A673 (cell line): ENCODE measurements at places on chromosomes 5 and 9.

DNA sequence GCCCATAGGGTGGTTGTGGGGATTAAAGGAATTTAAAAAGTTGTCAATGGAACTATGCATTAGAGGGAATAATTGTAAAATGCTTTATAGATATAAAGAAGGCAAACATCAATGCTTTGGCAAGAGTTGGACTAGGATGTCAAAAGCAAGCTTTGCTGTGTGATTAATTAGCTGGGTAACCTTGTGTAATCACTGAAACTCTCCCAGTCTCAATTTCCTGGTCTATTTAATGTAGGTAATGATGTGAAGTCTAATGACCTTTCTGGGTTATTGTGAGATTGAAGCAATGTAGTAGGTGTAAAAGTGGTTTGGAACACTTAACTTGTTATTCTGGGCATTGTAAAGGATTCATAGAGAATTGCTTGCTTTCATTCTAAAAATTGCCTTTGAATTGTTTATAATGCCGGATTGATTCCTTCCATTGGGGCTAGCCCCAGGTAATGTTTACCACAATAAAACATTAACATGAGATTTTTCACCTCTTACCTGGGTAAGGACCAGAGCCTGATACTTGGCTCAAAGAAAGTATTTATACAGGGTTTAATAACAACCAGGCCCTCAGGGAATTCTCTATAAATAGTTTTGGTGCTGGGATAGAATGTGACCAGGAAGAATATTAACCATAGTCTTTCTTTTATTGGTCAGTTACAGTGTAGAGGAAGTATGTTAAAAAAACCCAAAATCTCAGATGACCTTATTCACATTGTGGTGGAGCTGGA, 30.0 kb upstream of the CLINT1 start:
- no peak for DNase-seq

DNA sequence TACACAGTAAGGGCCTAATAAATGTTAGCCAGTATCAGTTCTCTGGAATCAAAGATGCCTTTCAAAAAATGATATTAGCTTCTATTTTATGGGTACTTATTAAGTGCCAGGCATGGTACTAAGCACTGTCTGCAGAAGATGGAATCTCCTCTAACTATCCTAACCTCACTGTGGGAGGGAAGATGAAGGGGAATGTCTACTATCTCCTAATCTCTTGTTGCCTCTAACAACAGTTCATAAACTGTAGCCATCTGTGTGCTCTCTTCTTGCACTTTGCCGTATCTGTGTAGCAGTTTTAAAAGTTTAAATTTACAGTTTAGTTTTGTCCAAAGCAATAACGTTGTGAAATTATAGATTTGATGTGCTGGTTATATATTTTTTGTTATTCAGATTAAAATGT, 99.6 kb upstream of the CCDC112 start:
- DNase-seq: no peak

- no peak for DNase-seq
Observed at GRCh38 chr5:10288592-10289219, 19.0 kb downstream of the CMBL start.

GRCh38 chr9:76198336-76198735, 195.9 kb downstream of the RFK start:
- no peak for DNase-seq

DNA sequence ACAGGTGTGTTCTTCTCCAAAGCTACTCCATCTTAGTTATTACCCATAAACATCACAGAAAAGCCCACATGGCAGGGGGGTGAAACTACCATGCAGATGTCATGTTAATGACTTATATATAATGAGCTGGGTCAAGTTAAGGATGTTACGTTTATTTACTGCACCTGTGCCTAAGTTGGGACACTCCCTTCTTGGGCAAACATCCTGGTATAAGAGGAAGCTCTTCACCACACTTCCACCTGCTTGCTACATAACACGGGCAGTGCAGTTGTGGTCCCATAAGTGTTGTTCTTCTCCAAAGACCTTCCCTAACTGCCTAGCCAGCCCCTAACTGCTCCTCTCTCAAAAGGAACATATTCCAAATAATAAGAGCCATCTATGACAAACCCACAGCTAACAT, 9.3 kb upstream of the ZCCHC9 start:
- no peak for DNase-seq

GRCh38 chr5:151947931-151948608, 23.4 kb upstream of the GLRA1 start:
- DNase-seq: no peak

GRCh38 chr9:38690574-38690973, 29.4 kb downstream of the FAM240B start:
- DNase-seq: no peak

GRCh38 chr9:38022995-38023394, 46.0 kb downstream of the SHB start:
- no peak for DNase-seq

- DNase-seq: no peak
Observed at GRCh38 chr9:32991897-32992594, 9.4 kb downstream of the APTX start.

GRCh38 chr9:90802386-90802985, 867 bp downstream of the SYK start:
- DNase-seq: no peak

DNA sequence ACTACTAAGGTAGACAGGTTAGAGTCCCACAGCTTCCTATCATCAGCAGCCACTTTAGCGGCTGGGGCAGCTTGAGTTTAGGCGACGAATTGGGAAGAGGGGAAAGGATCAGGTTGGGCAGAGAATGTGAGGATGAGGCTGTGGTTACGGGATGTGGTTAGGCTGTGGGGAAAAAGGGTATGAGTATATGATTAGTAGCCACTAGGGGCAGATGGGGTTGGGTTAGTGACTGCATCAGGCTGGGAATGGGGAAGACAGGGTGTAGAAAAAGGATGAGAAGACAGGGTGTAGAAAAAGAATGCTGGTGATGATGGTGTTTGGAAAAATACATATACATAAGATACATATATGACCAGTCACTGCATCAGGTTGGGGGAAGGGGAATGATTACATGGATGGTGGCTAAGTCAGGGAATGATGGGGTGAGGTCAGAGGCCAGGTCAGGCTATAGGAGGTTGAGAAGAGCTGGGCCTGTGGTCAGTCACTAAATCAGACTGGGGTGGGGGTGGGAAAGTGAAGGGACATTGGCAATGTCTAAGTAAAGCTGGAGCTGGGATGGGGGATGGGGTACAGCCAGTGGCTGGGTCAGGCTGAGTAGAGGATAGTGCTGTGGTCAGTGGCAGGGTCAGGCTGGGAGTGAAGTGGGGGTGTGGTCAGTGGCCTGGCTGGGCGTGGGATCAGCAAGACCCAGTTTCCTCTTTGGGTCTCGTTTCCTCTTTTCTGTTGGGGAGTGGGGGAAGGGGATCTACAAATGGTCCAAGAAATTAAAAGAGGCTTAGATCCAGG, 2.1 kb downstream of the TLN1 start:
- DNase-seq: peak; percentile 61

DNA sequence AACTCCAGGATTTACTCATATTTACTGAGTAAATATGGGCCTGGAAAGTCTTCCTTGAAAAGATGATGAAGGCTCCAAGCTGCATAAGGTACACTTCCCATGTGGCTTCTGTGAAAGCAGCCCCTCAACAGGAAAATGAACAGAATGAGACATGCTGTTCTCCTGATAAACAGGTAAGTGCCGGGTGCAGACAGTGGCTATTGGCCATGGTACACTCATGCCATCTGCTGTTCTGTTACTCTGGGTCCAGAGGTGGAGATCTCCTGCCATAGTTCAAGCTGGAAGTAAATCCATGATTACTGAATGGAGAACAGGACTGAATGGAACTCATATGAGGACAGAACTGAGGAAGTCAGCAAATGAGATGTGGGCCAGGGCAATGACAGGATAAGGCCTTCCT, 103.6 kb downstream of the SLIT3 start:
- no peak for DNase-seq

DNA sequence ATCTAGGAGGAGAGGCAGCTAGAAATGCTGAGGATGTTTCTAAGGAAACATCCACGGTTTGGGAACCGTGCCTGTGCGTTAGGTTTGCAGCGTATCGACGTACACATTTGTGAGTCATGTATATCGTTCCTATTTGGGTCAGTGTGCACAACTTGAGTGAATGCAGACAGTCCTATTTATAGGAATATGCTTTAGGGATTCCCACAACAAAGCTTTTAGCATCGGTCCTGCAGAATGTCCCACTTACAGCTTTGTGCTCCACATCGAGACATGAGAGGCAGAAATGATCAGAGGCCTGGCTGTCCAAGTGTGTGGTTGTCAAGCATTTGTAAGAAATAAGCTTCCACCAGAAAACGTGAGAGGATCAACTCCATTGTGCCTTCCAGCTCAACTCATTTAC, 1282.7 kb upstream of the WWC1 start:
- DNase-seq: no peak

- DNase-seq: no peak
Observed at GRCh38 chr9:130276121-130276520, 10.6 kb downstream of the HMCN2 start.

DNA sequence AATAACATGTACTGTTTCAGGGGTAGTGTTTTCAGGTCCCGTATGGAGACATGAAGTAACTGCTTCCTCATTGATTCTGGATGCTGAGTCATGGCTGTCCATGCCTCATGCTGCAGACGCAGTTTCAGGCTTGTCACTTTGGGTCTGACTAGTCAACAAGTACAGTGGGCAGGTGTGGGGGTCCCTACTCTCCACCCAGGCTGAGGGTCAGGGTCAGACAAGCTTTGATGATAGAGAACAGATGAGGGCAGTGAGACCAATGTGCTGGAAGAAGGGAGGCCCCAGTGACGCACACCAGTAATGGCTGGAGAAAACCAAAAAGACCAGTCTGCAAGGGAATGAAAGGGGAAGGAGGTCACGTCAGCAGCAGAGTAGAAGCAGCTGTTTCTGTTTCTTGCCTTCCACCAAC, 80.0 kb upstream of the NFIL3 start:
- DNase-seq: no peak

GRCh38 chr5:42057254-42057690, 132.2 kb downstream of the FBXO4 start:
- DNase-seq: peak; percentile 58

DNA sequence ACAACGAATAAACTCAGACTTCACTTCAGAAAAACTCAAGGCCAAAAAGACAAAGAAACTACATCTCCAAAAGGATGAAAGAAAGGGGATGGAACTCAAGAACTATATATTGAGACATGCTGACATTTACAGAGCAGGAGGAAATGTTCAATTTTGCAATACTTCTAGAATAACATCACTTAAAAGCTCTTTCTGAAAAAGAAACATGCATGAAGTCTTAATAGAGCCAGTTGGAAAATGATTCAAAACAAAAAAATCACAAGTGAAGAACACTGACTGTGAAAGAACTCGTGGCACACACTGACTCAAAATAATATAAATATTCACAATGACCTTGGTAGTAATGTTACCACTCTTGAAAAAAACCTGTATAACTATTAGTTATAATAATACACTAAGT, 267.8 kb upstream of the NREP start:
- no peak for DNase-seq

GRCh38 chr5:6745706-6746222, 32.5 kb downstream of the TENT4A start:
- peak; percentile 63 for DNase-seq

DNA sequence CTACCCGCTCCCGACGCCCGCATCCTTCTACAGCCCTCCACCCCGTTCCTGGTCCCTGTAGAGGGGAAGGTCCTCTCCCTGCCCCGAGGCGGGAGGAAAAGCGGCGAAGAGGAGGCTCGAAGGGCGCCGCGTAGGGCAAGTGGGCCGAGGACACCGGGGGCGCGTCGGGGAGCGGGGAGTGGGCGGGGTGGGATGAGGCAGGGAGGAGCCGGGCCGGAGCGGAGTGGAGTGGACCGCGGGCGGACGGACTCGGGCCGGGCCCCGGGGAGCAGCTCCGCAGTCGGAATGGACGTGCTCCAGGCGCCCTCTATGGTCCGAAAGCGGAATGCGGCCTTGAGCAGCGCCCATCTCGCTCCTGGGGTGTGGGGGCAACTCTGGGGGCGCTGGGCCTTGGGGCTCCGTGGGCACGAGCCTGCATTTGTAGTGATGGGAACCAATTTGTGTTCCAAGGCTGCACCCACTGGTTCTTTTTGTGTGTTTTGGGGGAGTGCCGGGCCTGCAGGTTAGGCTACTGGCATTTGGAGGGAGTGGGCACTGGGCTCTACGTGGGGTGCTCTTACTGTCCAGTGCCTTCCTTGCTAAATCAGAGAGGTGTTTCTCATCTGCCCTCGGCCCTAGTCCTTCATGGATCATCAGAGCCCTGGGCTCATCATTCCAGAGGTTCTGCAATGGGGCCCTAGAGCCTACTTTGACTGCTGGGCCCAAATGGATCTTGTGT, 7.3 kb downstream of the IRX1 start:
- DNase-seq: no peak

DNA sequence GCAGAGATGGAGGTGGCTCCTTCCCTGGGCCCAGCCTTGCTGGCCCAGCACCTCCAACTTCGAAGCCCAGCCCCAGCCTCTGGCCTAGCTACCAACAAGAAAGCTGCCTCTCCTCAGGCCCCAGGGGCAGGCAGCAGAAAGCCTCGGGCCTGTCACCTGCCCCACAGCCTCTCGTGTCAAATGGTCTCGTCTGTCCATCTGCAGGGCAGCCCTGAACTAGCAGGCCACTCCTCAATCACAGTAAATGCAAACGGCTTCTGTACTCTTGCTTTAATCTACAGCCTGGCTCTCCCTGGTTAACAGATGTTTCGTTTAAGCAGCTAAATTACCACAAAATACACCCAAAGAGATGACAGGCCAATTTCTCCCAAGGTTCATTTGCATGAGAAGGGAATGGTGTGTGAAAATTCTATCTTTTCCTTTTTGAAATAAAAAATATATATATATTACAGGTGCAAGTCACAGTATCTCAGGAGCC, 21.5 kb downstream of the VAV2 start:
- DNase-seq: no peak

DNA sequence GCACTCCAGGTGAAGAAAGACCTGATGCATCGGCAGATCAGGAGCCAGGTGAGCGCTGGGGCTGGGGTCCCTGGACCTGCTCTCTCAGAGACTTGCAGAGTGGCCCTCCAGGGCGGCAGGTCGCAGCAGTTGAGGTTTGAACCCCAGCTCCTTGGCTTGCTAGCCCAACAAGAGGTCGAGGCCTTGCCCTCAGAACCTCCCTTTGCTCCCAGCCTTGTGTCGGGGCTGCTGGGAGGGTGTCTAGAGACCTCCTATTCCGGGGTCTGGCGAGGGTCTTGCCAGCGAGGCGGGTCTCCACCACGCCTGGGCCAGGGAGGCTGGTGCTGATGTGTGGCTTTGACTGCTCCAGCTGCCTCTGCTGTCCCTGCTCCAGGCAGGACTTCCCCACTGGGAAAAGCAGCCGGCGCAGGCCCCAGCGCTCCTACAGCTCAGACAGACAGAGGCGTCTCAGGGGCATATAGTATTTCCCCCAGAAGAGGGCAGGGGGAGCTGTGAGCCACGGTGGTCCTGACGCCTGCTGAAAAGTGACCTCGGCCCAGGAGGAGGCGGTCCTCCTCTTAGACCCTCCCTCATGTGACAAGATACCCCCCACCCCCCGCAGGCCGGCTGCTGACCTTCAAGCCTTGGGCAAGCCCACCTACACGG, 38.3 kb downstream of the LRSAM1 start:
- no peak for DNase-seq

DNA sequence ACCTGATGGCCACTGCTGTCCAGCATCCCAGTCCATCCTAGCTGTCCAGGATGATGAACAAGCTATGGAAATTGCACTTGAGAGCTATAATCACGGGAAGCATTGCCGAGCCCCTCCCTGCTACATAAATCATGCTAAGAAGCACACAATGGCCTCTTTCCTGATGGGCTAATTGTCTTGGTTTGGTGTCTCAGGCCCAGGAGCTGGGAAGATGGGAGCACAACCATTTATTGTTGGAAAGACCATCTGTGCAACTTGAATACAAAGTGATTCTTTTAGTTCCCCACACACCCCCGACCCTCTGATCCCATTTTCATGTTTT, 80.4 kb downstream of the RGS3 start:
- DNase-seq: no peak

- no peak for DNase-seq
Observed at GRCh38 chr5:125197321-125197720, 450.9 kb upstream of the ZNF608 start.
